CD8-positive, alpha-beta T cell (primary cell): ENCODE measurements at places on chromosomes 5 and 9.

- DNase-seq: no peak
Measured at GRCh38 chr9:5492965-5493678, 17.2 kb upstream of the PDCD1LG2 start.

- DNase-seq: no peak
Measured at GRCh38 chr5:166649676-166650075, 1641.8 kb upstream of the WWC1 start.

DNA sequence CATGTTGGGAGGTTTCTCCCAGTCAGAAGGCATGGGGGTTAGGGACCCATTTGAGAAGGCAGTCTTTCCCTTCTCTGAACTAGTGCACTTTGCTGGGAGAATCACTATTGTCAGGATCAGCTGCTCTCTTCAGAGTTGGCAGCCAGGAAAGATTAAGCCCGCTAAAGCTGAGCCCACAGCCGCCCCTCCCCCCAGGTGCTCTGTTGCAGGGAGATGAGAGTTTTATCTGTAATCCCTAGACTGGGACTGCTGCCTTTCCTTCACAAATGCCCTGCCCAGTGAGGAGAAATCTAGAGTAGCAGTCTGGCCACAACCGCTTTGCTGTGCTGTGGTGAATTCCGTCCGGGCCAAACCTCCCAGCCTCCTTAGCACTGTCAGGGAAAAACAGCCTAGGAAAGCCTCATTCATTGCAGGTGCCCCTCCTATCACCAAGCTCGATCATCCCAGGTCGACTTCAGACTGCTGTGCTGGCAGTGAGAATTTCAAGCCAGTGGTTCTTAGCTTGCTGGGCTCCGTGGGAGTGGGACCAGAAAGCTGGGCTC, 69.8 kb downstream of the CNTLN start:
- DNase-seq: no peak

- no peak for DNase-seq
Measured at GRCh38 chr9:763692-764091, 77.8 kb upstream of the DMRT1 start.

DNA sequence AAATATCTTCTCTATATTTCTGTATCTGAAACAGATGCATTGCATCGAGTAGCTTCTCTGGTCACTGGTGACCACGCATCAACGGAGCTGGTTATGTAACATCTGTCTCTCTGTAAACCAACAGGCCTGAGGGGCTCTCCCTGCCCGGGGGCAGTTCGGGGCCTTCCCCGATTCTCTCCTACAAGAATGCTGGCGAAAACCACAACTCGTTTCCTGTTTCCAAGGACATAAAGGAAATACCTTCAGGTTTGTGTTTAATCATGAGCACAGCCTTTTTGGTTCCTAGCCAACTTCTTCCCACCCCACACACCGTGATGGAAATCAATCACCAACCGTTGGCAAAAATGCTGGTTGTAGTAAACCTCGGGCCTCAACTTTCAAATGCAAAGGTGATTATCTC, 25.1 kb downstream of the GDNF start:
- DNase-seq: no peak

DNA sequence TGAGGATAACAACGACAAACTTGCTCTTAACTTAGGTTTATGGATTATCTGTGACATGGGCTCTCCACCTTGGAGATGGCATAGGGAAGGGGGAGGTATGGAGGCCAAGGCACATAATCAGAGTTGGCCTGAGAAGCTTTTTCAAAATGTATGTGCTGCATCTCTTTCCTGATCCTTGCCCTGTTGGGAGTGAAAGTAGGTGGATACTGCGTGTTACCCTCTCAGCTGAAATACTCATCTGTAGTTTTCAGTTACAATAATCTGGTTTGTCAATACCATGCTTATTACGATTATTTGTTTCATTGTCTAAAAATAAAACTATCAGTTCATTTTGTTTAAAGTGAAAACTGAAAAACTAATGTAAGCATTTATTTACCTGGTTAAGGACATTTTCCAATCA, 86.7 kb downstream of the SLC44A1 start:
- no peak for DNase-seq

DNA sequence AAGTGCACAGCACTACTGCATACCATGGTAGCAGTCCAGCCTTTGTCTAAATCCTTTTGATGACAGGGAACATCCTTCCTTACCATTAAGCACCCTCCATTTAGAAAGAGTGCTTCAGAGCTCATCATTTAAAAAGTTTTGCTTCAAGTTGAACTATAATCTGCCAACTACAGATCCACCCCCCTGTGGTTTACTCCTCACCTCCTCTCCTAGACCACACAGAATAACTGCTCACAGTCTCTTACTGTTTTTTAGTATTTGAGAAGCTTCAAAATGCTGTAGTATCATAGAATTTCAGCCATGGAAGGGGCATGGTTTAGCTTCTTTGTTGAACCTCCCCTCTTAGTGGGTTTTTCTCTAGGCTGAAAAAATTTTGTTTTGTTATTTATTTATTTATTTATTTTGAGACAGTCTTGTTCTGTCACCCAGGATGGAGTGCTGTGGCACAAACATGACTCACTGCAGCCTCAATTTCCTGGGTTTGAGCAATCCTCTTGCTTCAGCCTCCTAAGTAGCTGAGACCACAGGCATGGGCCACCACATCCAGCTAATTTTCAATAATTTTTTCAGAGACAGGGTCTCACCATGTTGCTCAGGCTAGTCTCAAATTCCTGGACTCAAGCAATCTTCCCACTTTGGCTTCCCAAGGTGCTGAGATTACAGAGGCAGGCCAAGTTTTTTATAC, 384.3 kb upstream of the RFX3 start:
- DNase-seq: no peak

DNA sequence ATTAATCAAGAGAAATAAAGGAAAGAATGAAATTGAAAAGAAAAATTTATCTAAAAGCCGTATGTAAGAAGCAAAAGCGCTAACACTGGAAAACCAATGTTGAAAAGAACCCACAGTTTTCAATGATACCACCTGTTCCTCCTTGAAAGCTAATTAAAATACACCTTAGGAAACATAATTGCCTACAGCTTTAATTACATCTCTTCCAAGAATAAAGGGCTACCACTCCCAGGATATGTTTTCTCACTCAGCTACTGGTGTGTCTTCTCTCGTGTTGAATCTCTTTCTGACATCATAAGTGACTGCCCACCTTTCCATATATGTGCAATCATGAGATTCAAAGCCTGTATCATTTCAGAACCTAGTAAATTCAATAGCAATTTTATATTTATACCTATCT, 880.6 kb upstream of the DMAC1 start:
- DNase-seq: no peak

GRCh38 chr9:76692458-76693129, 71.6 kb upstream of the PCA3 start:
- DNase-seq: no peak
